ENCODE measurements at places on chromosomes 12 and 14. TPM values are rescaled to one million over a fixed set of nuclear protein-coding genes. Genes with fewer than 3 reads are reported as not detected.

DNA sequence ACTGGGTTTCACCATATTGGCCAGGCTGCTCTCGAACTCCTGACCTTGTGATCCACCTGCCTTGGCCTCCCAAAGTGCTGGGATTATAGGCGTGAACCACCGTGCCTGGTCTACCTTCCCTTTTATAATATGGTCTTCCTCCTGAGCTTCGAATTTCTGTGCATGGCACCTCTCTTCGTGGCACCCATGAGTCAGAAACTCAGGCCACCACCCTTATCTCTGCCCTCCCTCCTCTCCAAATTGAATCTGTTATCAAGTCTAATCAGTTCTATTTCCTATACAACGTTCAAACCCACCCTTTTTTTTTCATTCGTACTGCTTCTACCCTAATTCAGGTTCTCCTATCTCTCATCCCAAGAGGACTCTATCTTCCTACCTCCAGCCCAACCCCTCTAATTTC lies 5.0 kb upstream of the TINF2 start:
- no peak for DNase-seq

- no peak for DNase-seq
Measured at GRCh38 chr12:72267974-72268373, 4.2 kb upstream of the TRHDE start.

- DNase-seq, result no peak
Measured at GRCh38 chr14:45290547-45290946, 37.5 kb upstream of the MIS18BP1 start.

GRCh38 chr14:100383727-100384158 lies 60.6 kb downstream of the SLC25A47 start:
- no peak for DNase-seq

DNA sequence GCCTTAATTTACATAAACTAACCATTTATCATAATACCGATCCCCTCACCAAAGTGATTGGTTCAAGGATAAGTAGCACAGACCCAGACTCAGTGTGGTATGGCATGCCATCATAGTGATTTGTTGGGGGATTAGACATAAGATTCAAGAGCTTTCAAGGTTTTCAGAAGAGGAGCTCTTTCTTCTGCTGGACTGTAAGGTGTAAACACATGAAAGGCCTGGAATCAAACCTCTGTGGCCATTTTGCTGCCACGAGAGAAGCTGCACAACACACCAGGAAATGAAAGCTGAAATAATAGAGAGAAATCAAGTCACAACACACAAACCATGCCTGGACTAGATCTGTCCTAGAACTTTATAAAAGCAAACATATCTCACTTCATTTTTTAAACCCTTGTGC lies 30.8 kb downstream of the BTG1 start:
- no peak for DNase-seq

DNA sequence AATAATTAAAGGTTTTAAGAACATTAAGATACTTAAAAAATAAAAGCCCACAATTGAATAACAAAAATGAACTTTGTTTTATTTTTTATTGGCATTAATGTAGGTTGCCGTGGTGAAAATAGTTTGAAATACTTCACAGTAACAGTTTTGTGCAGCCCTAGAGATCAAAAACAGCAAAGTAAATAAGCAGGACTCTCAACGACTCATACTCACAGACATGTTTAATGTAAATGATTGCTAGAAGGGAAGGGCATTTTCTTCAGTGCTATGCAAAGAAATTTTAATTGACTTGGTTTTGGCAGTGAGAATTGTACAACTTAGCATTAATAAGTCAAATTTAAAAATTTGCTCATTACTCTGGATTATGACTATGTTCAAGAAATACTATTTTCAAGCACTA lies 16.0 kb downstream of the TRMT5 start:
- DNase-seq, result no peak

The GLT8D2 gene
- 86.8 TPM for total RNA-seq

The P2RX2 gene
- total RNA-seq, result 0.30 TPM

The SRGAP1 gene
- 13.9 TPM for total RNA-seq

The MNAT1 gene
- 80.6 TPM for total RNA-seq

The SSTR1 gene
- total RNA-seq, result 18.1 TPM

The ACRBP gene
- total RNA-seq, result 0.69 TPM
